Stimulated activated CD8-positive, alpha-beta memory T cell treated with anti-CD3 and anti-CD28 coated beads, Interleukin-4, amount 100 ng/mL, for 1 hour (primary cell): ENCODE measurements at places on chromosomes 12 and 14.

DNA sequence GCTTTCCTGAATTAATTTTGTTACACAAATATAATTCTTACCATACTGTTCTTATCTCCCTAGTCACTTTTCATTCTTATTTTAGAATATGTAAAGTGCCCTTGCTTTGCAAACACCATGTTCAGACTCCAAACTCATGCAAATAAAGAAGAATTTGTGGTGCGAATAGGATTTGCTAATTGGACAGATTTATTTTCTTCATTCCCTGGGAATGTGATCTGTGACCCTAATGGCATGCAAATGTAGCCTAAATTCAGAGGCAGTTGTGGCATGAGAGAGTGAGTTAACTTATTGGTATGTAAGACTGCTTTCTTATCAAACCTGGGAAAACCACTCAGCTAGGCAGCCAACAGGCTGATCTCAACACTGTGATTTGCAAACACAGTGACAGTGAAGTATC lies 10.0 kb downstream of the CAPZA3 start:
- DNase-seq, result no peak

DNA sequence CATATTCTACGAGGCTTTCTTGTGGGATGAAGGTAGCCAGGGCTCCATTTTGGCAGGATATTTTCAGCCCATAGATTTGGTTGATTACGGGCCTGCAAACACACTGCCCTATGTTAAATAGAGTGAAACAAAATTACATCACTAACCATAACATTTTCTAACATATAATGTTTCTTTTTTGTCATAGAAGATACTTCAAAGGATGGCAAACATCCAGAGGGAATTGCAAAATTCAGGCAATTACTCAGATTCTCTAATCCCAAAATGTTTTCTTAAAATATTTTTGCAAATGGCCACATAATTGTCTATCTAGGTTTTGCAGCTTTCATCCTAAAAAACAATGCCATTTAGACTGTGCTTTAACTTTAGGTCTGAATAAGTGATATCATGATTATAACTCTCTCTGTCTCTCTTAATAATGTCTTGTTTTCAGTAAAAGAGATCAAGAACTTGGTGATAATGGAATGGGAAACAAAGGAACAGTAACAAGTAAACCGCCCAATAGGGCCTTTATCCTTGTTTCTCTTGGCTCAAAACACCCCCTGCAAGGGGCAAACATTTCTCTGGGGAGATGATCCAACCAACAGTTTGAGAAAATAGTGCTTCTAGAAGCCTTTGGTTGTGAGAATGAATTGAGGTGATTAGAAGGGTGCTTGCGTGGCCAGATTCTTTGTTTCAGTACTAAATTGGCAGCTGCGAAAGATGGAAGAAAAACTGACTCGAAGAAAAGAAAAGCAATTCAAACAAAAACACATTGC lies 54.4 kb upstream of the BTG1 start:
- DNase-seq, result no peak

GRCh38 chr14:38175658-38176057 lies 32.0 kb upstream of the SSTR1 start:
- DNase-seq, result no peak

- DNase-seq, result no peak
These were observed 18.6 kb upstream of the CRIP2 start for GRCh38 chr14:105455766-105456660.

GRCh38 chr14:67644428-67644827 lies 24.7 kb downstream of the ARG2 start:
- DNase-seq, result no peak

- no peak for DNase-seq
These were observed 7.6 kb downstream of the AJUBA start for GRCh38 chr14:22974530-22975313.

- no peak for DNase-seq
These were observed 21.6 kb upstream of the BLTP3B start for GRCh38 chr12:100164153-100164704.

GRCh38 chr14:75811872-75812499 lies 150.9 kb downstream of the TTLL5 start:
- no peak for DNase-seq

DNA sequence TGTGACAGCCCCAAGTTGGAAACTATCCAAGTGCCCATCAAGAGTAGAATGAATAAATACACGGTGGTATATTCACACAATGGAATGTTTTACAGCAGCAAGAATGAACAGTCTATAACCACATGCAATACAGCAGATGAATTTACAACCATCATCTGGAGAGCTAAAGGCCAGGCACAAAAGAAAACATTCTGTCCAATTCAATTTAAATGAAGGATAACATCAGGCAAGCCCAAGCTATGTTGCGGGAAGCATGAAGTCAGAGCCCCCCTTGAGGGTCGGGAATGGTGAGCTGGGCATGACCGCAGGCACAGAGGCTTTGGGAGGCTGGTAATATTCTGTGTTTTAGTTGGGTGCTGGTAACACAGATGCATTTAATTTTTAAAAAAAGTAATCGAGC lies 76.0 kb downstream of the SYNE3 start:
- no peak for DNase-seq

GRCh38 chr14:93975791-93976476 lies 436 bp downstream of the ASB2 start:
- no peak for DNase-seq

DNA sequence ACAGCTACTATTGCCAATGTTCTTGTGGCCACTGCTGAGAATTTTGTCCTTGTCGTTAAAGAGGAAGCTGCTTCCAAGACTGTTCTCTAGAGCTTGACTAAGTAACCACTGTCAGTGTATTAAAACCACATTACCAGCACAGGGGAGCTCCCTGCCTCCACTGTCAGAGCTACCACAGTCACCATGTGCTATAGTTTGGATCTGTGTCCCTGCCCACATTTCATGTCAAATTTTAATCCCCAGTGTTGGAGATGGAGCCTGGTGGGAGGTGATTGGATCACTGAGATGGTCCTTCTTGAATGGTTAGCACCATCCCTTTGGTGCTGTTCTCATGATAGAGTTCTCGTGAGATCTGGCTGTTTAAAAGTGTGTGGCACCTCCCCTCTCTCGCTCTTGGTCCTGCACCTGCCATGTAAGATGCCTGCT lies 23.2 kb upstream of the RAP1B start:
- no peak for DNase-seq

- DNase-seq, result no peak
These were observed 79.6 kb upstream of the MANSC4 start for GRCh38 chr12:27859648-27860047.

- no peak for DNase-seq
These were observed 134.1 kb upstream of the OTX2 start for GRCh38 chr14:56944397-56944796.

- DNase-seq, result no peak
These were observed 9.9 kb downstream of the OAS2 start for GRCh38 chr12:112988224-112988623.

- DNase-seq, result no peak
These were observed 234.3 kb downstream of the C12orf50 start for GRCh38 chr12:87794854-87795253.

DNA sequence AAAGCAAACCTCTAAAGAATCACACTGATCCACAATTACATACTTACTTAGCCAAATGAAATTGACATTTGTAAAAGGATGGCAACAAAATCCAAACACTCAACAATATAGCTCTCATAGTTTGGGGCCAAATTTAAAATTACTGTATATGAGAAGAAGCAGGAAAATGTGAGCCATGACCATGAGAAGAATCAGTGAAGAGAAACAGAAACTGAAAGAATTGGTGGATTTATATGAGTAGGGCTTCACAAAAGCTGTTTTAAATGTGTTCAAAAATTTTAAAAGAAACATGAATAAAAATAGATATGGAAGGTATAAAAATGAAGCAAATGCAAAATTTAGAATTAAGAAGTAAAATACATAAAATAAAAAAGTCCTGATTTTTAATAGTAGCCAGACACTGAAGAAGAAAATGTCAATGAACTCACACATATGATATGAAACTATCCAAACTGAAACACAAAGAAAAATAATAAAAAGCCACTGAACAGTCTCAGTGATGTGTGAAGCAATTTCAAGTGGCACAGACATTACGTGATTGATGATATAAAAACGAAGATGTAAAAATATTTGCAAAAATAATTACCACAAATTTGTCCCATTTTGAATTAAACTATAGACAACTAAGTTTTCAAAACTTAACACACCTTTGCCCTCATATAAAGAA lies 87.9 kb upstream of the MDGA2 start:
- no peak for DNase-seq

- no peak for DNase-seq
These were observed 12.2 kb upstream of the TUBA1A start for GRCh38 chr12:49200919-49201594.

GRCh38 chr12:32466986-32467711 lies 67.8 kb downstream of the FGD4 start:
- DNase-seq, result no peak

- DNase-seq, result no peak
These were observed 1108.6 kb downstream of the LRFN5 start for GRCh38 chr14:42715316-42715715.

GRCh38 chr12:103012884-103013283 lies 55.4 kb downstream of the ASCL1 start:
- DNase-seq, result no peak

- no peak for DNase-seq
These were observed 115.9 kb downstream of the SLC25A21 start for GRCh38 chr14:37056473-37056872.

- DNase-seq, result no peak
These were observed 265.9 kb upstream of the PLEKHG7 start for GRCh38 chr12:92436856-92437255.

GRCh38 chr14:103578401-103579075 lies 15.8 kb downstream of the COA8 start:
- DNase-seq, result no peak

DNA sequence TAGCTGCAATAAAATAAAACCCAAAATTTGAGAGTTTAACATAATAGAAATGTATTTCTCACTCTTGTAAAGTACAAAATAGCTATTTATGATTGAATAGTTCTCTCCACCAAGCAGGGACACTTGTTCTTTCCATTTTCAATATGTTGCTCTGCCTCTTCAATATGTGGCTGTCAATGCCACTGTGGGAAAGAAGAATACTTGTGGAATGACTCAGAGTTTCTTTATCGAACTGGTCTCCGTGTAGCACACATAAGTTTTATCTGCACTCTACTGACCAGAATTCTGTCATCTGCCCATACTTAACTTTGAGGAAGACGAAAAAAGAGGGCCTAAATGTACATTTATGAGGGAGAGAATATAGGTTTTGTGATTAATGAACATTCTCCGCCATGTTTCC lies 256.9 kb downstream of the ATXN7L3B start:
- DNase-seq, result no peak

DNA sequence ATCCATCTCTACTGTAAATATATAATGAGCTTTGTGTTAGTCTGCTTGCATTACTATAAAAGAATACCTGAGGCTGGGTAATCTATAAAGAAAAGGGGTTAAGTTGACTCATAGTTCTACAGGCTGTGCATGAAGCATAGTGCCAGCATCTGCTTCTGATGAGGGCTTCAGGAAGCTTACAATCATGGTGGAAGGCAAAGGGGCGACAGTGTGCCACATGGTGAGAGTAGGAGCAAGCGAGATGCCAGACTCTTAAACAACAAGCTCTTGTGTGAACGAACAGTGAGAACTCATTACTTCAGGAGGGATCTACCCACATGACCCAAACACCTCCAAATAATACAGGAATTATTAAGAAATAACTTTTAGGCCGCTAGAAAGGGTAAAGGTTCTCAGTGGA lies 28.1 kb downstream of the APOBEC1 start:
- no peak for DNase-seq

GRCh38 chr12:78240827-78241226 lies 410.1 kb downstream of the NAV3 start:
- no peak for DNase-seq

GRCh38 chr14:23090254-23090636 lies 4.7 kb downstream of the ACIN1 start:
- DNase-seq, result no peak

DNA sequence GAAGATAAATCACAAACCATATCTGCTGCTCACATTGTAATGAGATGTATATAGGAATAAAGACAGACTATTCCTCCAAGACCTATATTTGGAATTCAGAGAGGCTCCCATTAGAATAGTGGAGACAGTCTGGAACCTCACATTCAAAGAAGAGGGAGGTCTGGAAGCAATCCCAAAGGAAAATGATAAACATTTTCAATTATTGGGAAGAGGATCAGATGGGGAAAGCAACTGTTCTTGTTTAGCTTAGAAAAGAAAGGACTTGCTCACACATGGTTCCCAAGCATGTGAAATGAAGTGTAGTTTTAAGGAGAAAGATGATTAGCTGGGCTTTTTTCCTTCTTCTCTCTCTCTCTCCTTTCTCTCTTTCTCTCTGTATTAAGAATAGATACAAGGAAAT lies 193.0 kb upstream of the LMNTD1 start:
- DNase-seq, result no peak

DNA sequence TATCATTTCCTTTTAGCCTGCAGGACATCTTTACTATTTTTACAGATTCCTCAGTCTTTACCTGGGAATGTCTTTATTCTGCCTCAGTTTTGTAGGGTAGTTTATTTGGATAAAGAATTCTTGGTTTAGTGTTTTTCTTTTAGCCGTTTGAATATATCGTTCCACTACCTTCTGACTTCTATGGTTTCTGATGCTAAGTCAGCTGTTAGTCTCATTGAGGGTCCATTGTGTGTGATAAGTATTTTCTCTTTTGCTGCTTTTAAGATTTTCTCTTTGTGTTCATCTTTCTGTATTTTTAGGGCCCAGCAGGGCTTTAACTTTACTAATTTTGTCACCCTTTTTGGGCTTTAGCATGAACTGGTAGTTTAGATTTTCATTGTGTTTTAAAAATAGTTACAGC lies 113.5 kb downstream of the MNAT1 start:
- no peak for DNase-seq
